Smooth muscle cell of the pulmonary artery (primary cell): ENCODE measurements at places on chromosomes 13 and 19. TPM values are rescaled to one million over a fixed set of nuclear protein-coding genes. Genes with fewer than 3 reads are reported as not detected.

PNPLA6 gene
- 96.8 and 167 TPM in 2 replicates for total RNA-seq

RGS9BP gene
- 0.52 and 0.56 TPM in 2 replicates for total RNA-seq

ZNF729 gene
- total RNA-seq: not detected in 2 replicates

PSG11 gene
- not detected in 2 replicates for total RNA-seq

GPATCH1 gene
- total RNA-seq: 5.7 and 6.0 TPM in 2 replicates

USHBP1 gene
- total RNA-seq: 0.07 TPM in 1 of 2 replicates, not detected in the other

CEACAM3 gene
- not detected in 2 replicates for total RNA-seq

CD22 gene
- 0.40 and 0.78 TPM in 2 replicates for total RNA-seq

CAMSAP3 gene
- total RNA-seq: not detected in 2 replicates

CRLF1 gene
- 68.1 and 189 TPM in 2 replicates for total RNA-seq

IL11 gene
- 4.1 and 13.9 TPM in 2 replicates for total RNA-seq

ZNF345 gene
- 1.8 and 2.3 TPM in 2 replicates for total RNA-seq

SULT2A1 gene
- total RNA-seq: not detected in 2 replicates

COPE gene
- total RNA-seq: 136 and 162 TPM in 2 replicates
